ENCODE measurements at places on chromosomes 3 and 15.

DNA sequence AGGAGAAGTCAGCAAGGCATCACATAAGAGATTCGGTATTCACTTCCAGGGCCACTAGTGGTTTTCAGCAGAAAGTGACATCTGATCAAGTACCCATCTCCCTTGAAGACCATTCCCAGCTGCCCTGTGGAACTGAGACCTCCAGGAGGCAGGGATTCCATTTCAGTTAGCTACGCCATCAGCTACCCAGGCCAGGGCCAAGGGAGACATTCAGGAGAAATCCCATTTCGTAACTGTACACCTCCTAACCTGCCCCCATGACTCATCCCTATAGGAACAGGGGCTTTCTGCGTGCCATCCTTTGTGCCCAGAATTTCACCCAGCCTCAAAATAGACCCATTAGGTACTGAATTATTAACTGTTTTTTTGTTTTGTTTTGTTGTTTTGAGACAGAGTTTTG, 24.7 kb downstream of the SPATA12 start:
- no peak for DNase-seq

DNA sequence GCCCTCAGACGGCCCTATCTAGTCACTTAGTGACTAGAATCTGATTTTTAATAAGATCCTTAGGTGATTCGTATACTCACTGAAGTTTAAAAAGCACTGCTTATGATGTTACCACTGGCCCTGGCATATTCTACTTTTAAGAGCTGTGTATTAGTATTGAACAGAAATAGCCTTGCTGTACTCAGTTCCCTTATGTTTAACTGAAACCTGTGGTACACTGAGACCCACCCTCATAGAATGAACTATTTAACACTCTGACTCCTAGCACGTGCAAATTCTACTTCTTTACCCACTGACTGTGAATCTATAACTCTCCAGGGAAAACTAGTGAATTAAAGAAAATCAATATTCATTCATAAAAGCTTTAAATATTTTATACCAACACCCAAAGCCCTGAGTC, 108.9 kb downstream of the CCNL1 start:
- DNase-seq = no peak

GRCh38 chr3:172993412-172993811, 147.6 kb downstream of the SPATA16 start:
- DNase-seq = no peak

- no peak for DNase-seq
These were observed 136.0 kb upstream of the DAZL start for GRCh38 chr3:16741103-16741758.

DNA sequence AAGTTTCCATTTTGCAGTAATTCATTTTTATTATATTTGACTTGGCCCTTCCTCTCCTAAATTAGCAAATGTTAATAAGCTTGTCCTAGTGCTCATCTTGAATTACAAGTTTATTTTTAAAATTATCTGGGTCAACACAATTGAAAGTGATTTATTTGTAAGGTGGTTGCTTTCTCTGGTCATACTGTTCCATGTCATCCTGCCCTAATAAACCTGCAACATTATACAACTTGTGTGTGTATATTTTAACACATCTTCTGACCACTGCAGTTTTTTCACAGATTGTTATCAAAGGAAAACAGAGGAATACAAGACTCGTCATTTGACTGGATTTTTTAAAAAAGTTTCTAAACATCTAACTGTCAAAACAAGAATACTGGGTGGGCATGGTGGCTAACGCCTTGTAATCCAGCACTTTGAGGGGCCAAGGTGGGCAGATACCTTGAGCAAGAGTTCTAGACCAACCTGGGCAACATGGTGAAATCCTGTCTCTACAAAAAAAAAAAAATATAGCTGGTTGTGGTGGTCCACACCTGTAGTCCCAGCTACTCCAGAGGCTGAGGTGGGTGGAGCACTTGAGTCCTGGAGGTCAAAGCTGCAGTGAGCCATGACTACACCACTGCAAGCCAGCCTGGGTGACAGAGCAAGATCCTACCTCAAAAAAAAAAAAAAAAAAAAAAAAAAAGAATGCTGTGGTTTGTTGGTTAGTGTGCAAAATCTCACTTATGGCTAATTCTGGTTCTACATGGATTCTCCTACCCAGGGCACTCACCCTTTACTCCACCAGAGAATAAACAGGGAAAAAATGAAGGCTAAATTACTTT, 5.0 kb upstream of the LRRFIP2 start:
- DNase-seq = no peak

- no peak for DNase-seq
These were observed 16.8 kb downstream of the GPR15 start for GRCh38 chr3:98548544-98548943.

GRCh38 chr15:68582864-68583263, 4.1 kb downstream of the CORO2B start:
- DNase-seq = no peak

DNA sequence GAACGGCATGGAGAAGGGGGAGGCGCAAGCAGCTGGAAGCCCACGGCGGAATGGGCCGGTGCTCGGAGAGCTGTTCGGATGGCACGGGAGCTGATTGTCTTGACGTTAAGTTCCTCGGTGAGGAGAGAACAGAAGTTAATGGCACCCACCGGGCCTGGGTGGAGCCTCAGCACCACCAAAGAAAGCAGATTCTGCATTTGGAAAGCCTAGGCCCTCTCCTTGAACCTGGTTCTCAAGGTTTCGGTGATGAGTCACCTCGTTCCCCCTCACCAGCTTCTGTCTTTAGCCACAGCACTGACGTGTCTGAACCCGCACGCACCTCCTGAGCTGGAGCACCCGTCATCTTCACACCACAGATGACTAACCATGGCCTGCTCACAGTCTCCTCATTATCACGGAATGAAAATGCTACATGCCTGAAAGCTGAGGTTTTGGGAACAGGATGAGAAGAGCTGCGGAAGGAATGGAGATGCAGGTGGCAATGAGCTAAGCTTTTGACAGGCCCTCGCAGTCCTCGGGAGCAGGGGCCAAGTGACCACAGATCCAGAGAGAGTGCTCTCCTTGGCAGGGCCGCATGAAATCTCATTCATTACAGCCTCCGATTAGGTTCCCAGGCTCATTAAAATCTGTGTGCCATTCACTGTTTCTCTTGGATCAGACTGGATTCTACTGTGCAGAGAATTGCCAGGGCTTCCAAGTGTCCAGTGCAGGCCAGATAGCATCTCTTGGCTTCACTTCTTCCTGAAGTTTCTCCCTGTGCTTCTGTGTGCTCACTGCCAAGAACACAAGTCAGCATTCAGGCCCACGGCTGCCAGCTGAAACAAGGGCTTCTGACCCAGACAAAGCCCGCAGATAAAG, 96.3 kb upstream of the DLG1 start:
- peak; percentile 5 for DNase-seq

DNA sequence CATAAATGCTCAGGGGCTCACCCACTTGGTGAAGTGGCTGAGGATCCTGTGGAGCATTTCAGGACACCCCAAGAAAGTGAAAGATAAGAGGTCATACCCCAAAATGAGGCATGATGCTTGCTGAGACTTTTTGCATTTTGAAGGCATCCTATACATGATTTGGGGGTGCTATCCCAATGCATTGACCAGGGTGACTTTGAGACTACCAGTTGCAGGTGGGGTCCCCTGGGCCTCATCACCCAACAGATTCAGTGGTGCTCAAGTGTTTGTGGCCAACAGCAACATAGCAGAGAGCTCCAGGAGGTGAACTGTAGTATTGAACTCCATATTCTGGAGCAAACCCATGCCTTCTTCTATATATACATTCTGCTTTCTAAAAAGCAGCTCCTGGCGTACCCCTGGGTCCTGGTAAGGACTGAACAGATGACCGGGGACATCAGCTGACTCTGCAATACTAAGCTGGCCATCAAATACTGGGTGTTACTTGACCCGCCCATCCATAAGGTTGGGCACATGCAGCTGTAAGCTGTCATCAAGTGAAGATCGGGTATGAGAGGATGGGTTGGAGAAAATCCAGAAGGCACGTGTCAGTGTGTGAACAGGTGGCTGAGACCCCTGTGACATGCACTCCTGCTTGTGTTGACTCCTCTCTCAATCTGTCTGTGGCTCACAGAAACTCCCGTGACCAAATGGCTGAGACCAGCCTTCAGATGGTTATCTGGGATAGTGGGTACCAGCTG, 143.3 kb downstream of the KLF13 start:
- DNase-seq = no peak

- DNase-seq = no peak
These were observed 109.1 kb downstream of the ZNF385D start for GRCh38 chr3:21641959-21642358.

DNA sequence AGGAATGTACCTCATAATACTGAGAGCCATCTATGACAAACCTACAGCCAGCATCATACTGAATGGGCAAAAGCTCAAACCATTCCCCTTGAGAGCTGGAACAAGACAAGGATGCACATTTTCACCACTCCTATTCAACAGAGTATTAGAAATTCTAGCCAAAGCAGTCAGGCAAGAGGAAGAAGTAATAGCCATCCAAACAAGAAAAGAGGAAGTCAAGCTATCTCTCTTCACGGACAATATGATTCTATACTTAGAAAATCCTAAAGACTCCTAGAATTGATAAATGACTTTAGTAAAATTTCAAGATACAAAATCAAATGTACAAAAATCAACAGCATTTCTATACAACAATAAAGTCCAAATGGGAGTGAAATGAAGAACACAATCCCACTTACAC, 30.2 kb downstream of the OCA2 start:
- DNase-seq = no peak

- DNase-seq = no peak
These were observed 17.8 kb upstream of the MAP4 start for GRCh38 chr3:48034000-48034516.

DNA sequence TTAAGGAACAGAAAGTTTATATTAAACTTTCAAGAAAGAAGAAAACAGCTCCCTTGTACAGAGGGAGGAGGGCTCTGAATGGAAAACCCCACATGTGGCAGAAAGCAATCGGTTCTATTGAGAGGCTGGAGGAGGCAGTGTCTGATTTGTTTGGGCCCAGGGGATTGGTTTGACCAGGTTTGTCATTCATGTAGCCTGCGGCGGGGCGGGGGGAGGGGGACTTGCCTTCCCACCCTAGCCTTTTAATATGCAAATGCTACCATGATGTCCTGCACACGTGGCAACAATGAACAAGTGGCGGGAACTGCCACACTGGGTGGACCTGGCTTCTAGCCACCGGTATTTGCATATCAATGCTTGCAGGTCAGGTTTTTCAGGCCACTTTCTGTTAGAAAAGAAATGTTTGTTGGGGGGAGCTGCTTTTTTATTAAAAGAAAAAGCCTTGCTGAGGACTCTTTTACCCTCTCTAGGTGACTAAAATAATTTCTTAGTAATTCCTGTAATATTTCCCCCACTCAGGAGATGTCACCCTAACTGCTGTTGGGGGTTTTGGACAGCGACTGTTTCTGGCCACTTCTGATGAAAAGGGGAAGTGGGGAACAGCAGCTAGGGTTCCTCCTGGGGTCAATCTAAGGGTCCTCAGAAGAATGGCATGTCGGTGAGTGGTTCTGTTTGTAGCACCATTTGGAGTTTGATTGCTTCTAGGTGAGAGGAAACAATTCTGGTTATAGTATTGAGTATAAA, 691.2 kb downstream of the TBL1XR1 start:
- DNase-seq = no peak

- DNase-seq = no peak
These were observed 15.6 kb downstream of the CPA3 start for GRCh38 chr3:148880681-148881080.

- DNase-seq = no peak
These were observed 234.4 kb upstream of the LRTM1 start for GRCh38 chr3:55162031-55162795.

DNA sequence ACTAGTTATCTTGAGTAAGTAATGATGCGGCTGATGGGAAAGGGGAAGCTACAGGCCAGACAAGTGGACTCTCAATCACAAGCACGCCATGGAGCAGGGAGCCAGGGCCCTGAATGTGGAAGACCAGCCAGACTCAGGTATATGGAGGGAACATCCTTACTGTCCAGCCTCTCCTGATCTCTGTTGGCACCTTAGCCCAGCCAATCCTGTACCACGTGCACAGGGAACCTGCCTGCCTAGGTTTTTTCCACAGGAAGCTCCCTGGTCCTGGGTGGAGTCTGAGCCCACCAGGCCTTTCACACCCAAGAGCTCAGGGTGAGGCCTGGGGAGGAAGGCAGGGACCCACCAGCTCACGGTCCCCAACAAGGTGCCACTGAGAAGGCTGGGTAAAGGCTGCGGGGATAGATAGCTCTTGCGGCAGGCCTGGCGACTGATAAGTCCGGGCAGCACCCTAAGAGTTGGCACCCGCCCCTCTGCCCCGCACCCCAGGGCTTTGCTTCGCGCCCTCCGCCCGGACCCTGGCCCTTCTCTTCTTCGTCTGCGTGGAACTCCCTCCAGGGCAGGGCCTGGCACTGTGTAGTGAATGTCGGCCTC, 933 bp upstream of the APEH start:
- no peak for DNase-seq

DNA sequence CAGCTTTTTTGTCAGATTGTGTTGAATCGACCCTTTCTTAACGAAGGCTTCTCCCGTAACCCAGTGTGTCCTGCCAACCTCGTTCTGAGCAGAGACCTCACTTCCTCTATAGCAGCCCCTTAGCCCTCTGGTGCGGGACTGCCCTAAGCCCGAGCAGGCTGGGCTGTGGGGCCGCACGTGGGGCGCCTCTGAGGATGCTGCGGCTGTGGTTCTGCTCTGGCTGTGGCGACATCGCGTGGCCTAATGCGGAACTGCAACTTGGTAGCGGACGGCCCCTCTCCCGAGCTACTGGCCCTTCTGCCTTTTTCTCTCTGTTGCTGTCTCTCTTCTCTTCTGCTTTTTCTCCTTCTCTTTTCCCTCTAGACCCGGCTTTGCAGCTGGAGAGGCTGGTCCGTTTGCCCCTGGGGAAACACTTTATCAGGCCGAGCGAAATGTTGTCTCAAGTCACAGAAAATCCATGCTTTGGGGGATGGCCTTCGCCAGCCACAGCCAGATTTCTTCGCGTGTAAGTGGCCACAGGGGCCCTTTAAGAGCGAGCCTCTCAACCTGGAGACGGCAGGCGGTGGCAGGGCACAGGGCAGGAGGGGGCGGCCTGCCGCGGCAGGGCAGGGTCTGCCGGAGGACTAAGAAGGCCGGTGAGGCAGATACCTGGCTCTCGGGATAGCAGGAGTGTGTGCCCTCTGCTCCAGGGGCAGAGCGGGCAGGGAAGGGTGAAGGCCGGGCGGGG, 19.4 kb upstream of the KIF23 start:
- DNase-seq = peak; percentile 44

DNA sequence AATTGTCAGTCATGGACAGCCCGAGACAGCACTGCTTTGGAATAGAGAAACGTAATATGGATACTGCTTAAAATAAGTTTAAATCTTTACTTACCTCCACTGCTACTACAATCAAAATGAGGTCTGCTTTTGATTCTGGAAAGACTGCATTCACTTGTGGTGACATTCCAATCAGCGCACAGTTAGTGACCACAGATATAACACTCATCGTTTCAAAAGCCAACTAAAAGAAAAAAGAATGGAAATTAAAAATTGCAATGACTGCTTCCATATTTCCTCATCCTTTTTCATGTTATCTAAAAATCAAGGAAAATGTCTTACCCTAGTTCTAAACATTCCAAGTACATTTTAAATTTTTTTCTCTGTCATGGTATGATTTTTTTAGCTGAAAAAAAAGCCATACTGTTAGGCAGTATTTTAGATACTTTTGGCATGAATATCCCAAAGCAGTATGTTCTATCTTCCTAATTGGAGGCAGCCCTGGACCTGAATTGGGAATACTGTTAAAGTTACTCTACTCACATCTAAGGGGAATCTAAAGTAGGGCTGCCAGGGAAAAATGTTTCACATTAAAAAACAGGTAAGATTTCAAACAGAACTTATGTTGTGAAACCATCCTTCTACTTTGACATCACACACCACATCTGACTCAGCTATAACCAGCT, 72.1 kb downstream of the ANO10 start:
- no peak for DNase-seq

Measured in activated CD8-positive, alpha-beta memory T cell treated with anti-CD3 and anti-CD28 coated beads for 1 hour (primary cell).